RCC 7860 (cell line): ENCODE measurements at places on chromosomes 4 and X.

GRCh38 chrX:97006167-97006566 lies 122.5 kb downstream of the RPA4 start:
- DNase-seq, result no peak

- DNase-seq, result no peak
These were observed 7.0 kb upstream of the TRPC5OS start for GRCh38 chrX:111868726-111869638.

GRCh38 chr4:112926819-112927218 lies 122.6 kb upstream of the ANK2 start:
- DNase-seq, result no peak

- peak; percentile 52 for DNase-seq
These were observed 39.2 kb downstream of the SGMS2 start for GRCh38 chr4:107863850-107864371.

- no peak for DNase-seq
These were observed 301.9 kb upstream of the PRPS2 start for GRCh38 chrX:12489341-12489740.
